ENCODE measurements at places on chromosomes 5 and 9. TPM values are rescaled to one million over a fixed set of nuclear protein-coding genes. Genes with fewer than 3 reads are reported as not detected.

GRCh38 chr5:154168395-154168794, 22.1 kb upstream of the GALNT10 start:
- no peak for DNase-seq

DNA sequence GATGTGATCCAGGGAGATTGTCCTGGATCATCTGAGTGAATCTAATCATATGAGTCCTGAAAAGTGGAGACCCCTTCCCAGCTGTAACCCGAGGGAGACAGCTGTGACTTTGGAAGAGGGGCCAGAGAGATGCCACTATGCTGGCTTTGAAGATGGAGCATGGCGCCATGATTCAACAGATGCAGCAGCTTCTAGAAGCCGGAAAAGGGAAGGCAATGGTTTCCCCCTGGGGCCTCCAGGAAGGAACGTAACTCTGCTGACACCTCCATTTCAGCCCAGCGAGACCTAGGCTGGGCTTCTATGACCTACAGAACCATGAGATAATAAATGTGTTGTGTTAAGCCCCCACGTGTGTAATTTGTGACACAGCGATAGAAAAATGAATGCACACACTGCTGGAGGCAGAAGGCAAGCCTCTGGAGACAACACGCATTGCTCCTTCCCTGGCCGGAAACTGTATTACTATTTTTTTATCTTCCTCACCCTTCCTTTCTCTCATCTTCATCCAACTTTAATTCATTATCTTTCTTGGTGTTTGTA, 16.6 kb upstream of the SARDH start:
- no peak for DNase-seq

DNA sequence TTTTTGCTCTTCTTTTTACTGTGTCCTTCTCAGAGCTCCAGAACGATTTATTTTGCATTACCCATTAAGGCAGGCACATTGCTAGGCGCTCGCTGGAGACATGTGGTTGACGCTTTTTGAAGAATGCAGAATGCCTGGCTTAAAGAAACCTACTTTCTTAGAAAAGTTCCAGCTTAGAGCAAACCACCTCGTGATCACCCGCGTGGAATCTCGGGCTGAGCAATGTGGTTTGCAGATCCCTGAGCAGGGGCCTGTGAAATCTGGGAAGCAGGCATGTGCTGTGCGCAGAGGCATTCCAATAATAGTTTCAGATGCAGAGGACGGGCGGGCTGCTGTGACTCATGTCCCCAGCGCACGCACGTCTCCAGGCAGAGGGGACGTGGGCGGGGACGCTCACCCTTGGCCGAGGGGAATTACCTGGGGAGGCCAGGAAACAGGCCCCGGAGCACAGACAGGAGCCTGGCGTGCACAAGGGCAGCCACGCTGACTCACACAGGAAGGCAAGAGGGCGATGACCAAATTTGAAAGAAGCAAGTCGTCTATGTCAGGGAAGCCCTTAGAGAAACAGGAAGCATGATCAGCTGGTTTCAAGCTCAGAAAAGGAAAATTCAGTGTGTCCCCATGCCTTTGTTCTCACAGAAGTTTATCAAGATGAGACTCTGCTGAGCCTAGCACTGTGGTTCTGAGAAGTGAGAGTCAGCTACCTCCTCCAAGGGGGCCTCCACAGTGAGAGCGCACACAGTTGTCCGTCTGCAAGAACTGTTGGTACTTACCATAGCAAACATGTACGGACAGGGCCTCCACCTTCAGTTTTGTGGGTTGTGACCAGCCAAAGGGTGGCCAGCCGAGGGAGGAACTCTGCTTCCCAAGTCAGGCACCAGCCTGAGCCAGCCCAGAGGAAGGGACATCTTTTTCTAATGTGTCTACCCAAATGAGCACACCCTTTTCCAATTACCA, 218.6 kb downstream of the PIK3R1 start:
- DNase-seq = peak; percentile 96

- DNase-seq = no peak
Measured at GRCh38 chr9:109506097-109506712, 8.1 kb upstream of the PTPN3 start.

GRCh38 chr9:86867804-86868313, 79.4 kb downstream of the GAS1 start:
- no peak for DNase-seq

- DNase-seq = no peak
Measured at GRCh38 chr5:126998201-126998631, 32.1 kb downstream of the MARCHF3 start.

GRCh38 chr5:144205141-144205551, 34.5 kb downstream of the KCTD16 start:
- no peak for DNase-seq

DNA sequence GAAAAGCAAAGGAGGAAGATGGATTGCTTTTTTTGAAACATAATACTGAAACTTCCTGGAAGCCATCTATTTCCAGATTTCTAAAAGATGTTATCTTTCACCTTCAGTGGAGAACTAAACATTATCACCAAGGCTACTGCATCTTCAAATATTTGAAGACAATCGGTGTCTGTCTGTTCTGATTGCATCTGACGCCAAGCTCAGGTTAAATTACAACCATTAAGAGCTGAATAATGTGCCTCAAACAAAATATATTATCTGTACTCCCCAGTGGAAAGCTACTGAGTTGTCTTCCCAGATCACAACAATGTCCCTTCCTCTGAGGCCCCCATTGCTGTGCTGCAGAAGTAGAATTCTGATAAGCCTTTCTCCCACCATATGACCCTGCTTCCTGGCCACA, 342.3 kb downstream of the PLK2 start:
- DNase-seq = no peak

DNA sequence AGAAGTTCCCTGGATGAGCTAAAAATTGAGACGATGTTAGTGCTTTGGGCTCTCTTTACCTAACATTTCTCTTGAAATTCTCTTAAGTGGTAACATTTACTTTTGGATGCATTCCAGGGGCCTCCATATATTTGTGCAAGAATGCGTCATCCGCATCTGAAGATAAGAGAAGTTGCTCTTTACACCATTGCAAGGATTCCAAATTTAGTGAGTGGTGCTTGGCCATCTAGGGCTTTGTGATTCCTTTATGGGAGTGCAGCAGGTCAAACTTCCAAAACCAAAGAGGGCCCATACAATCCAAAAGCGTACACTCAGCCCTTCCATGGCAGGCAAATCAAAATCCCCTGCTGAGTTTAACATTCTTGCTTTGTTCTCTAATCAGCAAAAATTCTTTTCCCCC, 102.0 kb upstream of the DMAC1 start:
- DNase-seq = no peak

GRCh38 chr5:119949426-119949999, 320.2 kb downstream of the FAM170A start:
- DNase-seq = no peak

- DNase-seq = no peak
Measured at GRCh38 chr9:16912197-16912596, 41.7 kb upstream of the BNC2 start.

Gene CTXN3
- not detected for total RNA-seq

Gene THBS4
- 4.7 TPM for total RNA-seq

Gene ZNF462
- 0.36 TPM for total RNA-seq

Gene PRDM9
- not detected for total RNA-seq

Gene CDX1
- not detected for total RNA-seq

Gene CSF1R
- 1.2 TPM for total RNA-seq
